Activated CD4-positive, alpha-beta T cell treated with anti-CD3 and anti-CD28 coated beads, Interleukin-2, amount 50 U/mL, for 48 hours (primary cell): ENCODE measurements at places on chromosomes 11 and 22.

- DNase-seq: no peak
Observed at GRCh38 chr11:41256041-41256440, 203.4 kb downstream of the LRRC4C start.

- no peak for DNase-seq
Observed at GRCh38 chr11:130114726-130115125, 44.9 kb upstream of the ST14 start.

DNA sequence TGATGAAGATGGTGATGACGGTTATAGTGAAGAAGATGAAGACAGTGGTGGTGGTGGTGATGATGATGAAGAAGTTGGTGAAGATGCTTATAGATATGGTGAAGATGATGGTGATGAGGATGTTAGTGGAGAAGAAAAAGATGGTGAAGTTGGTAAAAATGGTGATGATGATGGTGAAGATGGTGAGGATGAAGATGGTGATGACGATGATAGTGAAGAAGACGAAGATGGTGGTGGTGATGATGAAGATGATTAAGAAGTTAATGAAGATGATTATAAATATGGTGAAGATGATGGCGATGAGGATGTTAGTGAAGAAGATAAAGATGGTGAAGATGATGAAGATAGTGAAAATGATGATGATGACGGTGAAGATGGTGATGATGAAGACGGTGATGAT is 25.2 kb upstream of the FGF3 start:
- DNase-seq: no peak

GRCh38 chr11:115579181-115579825 is 75.1 kb upstream of the CADM1 start:
- DNase-seq: no peak

DNA sequence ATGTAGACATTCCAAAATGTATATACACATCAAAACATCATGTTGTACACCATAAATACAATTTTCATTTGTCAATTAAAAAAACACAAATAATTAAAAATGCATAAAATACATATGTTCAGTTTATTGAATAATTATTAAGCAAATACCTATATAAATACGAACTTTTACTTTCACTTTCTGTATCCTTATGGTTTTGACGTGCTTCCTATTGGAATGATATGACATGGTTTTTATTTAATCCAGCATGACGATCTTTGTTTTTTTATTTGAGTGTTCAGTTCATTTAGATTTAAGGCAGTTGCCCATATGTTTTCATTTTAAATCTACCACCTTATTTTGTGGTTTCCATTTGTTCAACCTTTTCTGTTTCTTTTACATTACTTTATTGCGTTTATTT is 198.3 kb upstream of the PLET1 start:
- no peak for DNase-seq

DNA sequence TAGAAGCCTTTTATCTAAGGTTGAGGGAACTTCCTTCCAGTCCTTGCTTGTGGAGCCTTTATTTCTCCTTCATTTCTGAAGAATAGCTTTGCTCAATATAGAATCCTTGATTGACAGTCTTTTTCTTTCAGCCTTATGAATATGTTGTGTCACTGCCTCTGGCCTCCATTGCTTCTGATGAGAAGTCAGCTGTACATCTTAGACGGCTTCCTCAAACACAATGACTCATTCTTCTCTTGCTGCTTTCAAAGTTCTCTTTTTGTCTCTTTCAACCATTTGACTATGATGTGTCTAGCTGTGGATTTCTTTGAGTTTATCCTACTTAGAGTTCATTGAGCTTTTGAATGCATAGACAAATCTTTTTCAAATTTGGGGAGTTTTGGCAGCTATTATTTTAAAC is 893.2 kb downstream of the BRD1 start:
- no peak for DNase-seq

DNA sequence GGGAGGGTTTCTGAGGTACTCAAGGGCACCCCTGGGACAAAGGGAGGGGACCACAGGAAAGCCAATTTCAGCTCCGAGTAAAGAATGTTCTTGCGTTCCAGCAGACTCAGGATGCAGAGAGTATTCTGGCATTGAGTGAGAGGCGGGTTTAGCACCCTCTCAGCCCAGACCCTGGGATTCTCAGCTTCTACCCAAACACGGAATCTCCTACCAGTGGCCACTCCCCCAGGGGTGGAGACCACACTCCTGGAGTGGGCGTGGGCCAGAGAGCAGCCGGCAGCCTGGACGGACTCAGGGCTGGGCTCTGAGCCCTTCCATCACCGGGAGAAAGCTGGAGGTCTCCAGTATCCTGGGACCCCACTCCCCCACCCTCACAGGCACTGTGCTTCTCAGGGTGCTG is 26.1 kb upstream of the TTLL12 start:
- no peak for DNase-seq

GRCh38 chr22:20578707-20579106 is 71.3 kb downstream of the MED15 start:
- no peak for DNase-seq

DNA sequence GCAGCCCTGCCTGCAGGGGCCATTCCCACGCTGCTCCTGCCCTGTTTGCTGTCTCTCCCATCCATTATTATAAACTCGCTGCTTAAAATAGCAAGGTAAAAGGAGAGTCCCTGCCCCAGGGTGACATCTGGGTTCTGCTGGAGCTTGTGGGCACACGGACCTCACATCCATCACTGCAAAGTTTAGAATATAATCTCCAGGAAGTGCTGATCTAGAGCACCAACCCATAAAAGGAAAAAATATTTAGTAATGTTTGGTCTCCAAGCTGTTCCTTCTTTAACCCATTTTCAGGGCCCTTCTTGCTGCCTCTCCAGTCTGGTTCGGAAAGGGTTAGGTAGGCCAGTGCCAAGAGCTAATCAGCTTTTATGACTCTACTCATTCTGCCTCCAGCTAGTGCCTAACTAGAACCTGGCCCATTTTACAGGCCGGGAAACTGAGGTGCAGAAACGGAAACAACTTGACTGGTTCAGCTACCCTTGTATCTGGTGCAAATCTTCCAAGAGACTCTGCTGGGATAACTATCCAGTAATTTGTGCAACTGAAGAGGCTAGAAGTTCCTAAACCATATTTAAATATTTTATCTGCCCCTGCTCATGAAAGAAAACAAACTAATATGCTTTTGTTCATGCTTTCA is 37.5 kb downstream of the IRAG1 start:
- DNase-seq: no peak

GRCh38 chr11:121655537-121656327 is 203.0 kb upstream of the SORL1-AS1 start:
- DNase-seq: peak; percentile 81

DNA sequence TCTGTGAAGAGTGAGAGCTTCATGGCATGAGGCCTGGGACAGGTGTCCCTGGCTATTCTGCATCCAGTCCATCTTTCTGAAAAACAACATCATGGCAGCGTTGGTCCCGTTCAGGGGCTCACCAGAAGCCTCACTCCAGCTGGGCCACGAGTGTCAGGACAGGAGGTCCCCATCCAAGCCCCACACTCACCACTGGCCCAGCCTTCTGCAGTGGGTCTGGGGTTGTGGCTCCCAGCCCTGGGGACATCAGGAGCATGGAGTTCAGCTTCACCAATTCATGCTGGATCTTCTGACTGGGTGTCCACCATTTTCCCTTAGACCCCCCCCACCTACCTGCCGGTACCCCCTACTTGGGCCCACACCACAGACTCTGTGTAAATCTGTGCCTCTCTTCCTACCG is 400.3 kb downstream of the BRD1 start:
- no peak for DNase-seq

- no peak for DNase-seq
Observed at GRCh38 chr22:26842103-26842502, 184.7 kb downstream of the MIAT start.

GRCh38 chr11:5486421-5486820 is 2.1 kb upstream of the OR52D1 start:
- peak; percentile 1 for DNase-seq

DNA sequence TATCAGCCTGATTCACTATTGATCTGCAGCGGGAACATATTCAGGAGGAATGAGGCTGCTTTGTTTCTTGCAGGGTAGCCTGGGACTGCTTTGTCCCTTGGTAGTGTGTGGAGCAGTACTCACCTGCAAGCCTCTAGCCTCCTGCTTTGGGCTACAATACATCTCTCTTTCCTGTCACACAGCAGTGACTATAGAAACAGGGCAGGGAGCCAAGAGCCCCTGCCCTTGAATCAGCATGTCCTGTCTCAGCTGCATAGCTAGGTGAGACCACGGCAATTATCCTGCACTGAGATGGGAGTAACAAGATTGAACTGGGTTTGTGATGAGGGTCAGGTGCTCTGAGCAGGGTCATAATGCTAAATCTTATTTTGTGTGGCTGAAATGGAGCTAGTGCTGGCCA is 191.9 kb downstream of the NELL1 start:
- no peak for DNase-seq

DNA sequence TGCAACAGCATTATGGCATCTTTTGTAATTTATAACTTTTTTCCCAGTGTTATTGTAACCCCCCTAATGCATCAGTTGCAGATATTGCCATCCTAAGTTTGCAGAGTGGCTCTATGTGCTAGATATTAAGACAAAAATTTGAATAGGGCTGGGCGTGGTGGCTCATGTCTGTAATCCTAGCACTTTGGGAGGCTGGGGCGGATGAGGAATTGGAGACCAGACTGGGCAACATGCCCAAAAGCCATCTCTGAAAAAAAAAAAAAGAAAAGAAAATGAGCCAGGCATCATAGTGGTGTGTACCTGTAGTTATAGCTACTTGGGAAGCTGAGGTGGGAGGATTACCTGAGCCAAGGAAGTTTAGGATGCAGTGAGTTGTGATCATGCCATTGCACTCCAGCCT is 50.1 kb upstream of the MUC15 start:
- no peak for DNase-seq

GRCh38 chr11:69940246-69940610 is 121.0 kb upstream of the FGF3 start:
- no peak for DNase-seq

DNA sequence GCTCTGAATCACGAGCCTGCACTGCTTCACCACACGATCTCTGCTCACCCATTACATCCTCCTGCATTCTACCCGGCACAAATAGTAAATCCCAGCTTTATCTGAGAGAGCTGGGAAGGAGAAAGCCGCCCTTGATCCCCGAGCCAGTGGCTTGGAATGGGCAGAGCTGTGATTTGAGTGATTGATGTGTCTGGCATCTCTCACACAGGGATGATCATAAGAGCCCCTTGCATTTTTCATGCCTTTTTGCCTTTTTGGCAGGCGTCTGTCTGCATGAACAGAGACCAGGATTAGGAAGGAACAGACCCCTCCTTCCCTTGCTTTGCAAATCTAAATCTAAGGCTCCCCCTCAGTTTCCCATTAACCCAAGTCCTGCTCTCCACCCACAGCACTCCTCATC is 945.3 kb downstream of the NTM start:
- no peak for DNase-seq

DNA sequence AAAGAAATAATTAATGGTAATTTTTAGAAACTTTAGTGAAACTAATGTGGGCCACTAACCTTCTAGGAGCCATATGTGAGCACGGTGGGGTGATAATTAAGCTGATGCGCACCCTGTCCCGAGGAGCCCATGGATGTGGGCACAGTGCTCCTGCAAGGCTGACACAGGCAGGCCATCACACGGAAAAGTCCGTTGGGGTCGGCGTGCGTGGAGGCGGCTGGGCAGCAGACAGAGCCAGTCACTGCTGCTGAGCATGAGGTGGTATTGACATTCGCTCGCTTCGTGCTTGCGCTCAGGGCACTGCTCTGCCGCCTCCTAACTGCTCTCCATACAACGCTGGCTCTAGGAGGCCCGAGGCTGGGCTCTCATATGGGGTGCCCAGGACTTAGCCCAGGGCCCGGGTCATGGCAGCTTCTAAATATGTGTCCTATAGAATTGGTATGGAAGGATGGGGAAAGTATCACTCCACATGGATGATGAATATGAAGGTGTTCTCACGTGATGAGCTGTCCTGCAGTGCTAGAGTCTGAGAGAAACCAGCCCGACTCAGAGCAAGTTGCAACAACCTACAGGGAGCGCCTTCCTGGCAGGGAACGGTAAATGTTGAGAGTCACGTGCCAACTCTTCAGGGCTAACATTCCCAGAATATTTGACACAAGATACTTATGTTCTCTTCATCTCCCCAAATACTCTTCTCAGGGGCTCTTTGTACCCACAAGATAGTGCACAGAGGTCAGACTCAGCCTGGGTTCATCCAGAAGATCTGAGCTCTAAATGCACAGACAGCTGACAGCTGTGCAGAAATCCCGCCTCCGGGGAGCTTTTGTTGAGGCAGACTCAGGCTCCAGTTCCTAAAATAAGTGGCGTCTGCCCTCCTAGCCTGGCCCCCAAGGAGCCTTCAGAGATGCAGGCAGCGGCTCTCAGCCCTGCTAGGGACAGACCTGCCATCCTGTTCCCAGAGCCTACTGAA is 50.6 kb upstream of the ARFGAP3 start:
- no peak for DNase-seq

GRCh38 chr22:50738649-50739227 is 734 bp downstream of the ACR start:
- no peak for DNase-seq

DNA sequence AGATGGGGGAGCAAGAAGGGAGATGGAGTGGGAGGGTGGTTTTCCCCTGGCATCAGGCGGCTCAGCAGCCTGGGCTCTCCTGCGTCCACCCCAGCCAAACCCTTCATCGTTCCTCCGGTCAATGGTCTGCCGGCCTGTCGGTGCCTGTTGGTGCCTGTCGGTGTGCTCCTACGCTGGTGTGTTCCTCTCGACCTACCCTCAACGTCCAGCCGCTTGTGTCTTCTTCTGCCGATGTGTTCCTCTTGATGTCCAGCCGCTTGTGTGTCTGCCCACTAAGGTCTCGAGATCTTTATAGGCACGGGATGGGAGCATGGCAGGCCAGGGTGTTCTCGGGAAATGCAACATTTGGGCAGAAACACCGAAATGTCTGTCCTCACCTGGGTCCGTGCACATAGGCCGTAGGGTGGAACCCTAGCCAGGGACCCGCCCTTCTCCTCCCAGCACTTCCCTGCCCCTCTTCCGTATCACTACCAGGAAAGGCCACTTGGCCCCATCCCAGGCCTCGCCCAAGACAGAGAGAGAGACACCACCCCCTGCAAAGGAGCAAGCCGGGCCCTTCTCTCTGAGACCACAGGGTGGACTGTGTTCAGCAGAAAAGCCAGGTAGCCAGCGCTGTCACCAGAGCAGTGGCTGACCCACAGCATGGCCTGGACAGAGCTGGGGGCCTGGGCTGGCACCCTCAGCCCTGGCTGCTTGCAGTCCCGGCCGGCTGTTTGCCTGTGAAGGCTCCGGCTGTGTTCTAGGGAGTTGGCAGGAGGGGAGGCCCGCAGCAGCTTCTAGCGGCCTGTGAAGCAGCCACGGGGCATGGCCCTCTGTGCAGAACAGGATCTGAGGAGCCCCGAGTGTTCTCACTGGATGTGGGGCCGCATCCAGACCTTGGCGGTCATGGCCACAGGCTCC is 61.6 kb upstream of the KCNQ1OT1 start:
- no peak for DNase-seq

- DNase-seq: no peak
Observed at GRCh38 chr11:79007771-79008402, 432.9 kb downstream of the TENM4 start.

- no peak for DNase-seq
Observed at GRCh38 chr22:26210334-26210733, 41.1 kb downstream of the SEZ6L start.

- DNase-seq: no peak
Observed at GRCh38 chr22:28582806-28583205, 96.8 kb downstream of the TTC28 start.
